Esophagus mucosa (tissue), 1 donor: ENCODE measurements at places on chromosomes 3 and 15. TPM values are rescaled to one million over a fixed set of nuclear protein-coding genes. Genes with fewer than 3 reads are reported as not detected.

GRCh38 chr3:9143184-9143583 is 106.3 kb downstream of the SRGAP3 start:
- ATAC-seq: no peak

- no peak for ATAC-seq
These were observed 26.3 kb upstream of the EDEM1 start for GRCh38 chr3:5160940-5161858.

DNA sequence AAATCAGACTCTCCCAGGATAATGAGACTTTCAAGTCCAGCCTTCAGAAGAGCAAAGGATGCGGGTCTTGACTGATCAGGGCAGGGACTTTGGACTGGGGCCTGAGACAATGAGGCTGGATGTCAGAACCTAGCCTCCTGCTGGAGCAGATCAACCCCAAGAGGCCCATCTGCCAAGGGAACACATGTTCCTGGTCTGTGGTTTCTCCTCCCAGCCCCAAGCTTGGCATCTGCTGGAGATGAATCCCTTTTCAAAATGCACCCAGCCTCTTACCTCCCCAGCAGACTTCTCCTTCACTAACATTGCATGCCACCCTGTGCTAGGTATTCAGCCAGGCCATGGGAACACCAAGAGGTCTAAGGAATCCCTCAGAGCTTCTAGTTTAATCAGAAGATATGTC is 43.7 kb upstream of the MFGE8 start:
- no peak for ATAC-seq

DNA sequence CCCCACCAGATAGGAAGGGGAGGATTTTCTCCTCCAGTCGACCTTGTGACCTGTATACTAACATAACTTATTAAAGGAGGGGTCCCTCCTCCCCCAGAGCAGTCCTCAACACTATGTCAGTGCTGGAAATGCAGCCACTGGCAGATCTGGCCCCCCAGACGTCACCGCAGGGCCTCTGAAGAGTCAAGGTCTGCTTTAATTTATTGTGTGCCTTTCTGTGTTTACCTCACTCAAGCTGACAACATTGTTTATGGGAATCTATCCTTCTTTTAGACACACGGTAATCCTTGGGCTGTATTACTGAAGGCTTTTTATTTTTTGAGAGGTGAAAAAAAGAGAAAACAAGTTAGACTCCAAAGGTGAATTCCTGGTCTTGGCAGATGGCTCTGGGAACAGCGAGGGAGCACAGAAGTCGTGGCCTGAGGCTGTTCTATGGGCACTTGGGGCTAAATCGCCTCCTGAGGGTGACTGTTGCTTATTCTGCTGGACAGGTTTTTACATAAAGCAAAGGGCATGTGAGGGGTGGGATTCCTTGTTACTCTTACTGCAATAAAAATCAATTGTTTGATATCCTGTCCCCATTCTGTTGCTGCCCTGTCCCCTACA is 13.5 kb upstream of the NR2C2 start:
- no peak for ATAC-seq

- peak; percentile 38 for ATAC-seq
These were observed 63.5 kb upstream of the CLDN18 start for GRCh38 chr3:137946356-137946973.

- ATAC-seq: peak; percentile 46
These were observed 26.6 kb downstream of the SRPRB start for GRCh38 chr3:133831966-133832801.

- ATAC-seq: no peak
These were observed 6.7 kb upstream of the LRRC15 start for GRCh38 chr3:194376241-194376560.

The CCK gene
- 0.24 TPM for total RNA-seq

DNA sequence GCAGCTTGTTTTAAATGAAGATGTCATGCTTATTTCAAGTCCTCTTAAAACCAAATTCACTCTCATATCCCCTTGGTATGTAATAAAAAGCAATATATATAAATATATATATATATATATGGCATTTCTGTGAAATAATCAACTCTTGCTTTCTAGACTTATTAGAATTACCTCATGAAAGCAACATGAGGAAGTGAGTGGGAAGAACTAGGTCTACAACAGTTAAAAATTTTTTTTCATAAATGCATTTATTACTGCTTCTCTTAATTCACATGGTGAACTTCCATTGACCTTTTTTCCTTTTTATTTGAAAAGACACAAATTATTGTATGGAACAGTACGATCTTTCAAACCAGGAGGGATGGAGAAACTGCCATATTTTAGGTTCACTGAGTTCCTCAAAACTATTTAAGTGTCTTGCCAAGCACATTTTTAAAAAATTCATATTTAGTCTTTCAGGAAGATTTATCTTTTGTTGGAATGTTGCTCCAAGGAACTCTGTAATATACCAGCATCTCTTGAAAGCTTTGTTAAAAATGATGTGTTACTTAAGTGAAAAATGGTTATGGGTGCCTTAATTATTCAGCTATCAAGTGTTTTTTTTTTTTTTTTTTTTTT is 185.2 kb downstream of the GHSR start:
- ATAC-seq: no peak

DNA sequence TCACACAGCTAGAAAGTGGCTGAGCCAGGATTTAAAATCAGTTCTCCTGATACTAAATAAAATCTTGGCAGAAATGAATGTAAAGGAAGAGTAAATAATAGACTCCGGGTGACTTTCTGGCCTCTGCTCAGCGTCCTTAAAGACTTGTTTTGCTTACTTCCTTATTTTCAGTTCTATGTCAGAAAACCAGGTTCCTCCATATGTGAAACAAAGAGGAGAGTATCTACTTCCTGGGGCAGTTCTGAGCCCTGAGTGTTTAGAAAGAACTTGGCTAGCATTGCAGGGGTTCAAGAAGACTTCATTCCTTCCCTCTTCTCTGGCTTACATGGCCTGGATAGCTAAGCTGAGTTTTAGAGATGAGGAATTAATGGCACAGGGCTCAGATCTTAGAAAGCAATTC is 222.8 kb upstream of the TLE3 start:
- no peak for ATAC-seq

GRCh38 chr15:57505056-57505715 is 86.5 kb upstream of the MYZAP start:
- peak; percentile 18 for ATAC-seq

GRCh38 chr3:79339846-79340245 is 428.0 kb downstream of the ROBO1 start:
- ATAC-seq: peak; percentile 97

GRCh38 chr3:141388823-141389621 is 20.7 kb downstream of the ZBTB38 start:
- ATAC-seq: no peak

DNA sequence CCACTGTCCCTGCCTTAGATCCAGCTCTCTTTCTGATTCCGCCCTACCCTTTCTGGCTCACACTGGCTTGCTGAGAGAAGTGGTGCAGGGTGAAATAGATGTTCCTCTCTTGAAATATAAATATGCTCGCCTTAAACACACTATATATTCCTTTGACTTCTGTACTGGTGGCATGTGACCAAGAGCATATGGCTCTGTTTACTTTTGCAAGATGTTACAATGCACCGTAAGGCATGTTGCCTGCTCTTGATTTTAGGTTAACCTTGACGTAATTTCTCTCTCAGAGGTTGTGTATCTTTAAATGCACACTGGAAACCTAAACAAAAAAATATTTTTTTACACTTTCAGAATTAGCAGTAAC is 749 bp downstream of the RSRC1 start:
- ATAC-seq: peak; percentile 38

The KBTBD13 gene
- total RNA-seq: not detected
